ENCODE measurements at places on chromosomes 3 and 15. TPM values are rescaled to one million over a fixed set of nuclear protein-coding genes. Genes with fewer than 3 reads are reported as not detected.

- DNase-seq: no peak
Observed at GRCh38 chr3:144165482-144165881, 193.9 kb downstream of the DIPK2A start.

DNA sequence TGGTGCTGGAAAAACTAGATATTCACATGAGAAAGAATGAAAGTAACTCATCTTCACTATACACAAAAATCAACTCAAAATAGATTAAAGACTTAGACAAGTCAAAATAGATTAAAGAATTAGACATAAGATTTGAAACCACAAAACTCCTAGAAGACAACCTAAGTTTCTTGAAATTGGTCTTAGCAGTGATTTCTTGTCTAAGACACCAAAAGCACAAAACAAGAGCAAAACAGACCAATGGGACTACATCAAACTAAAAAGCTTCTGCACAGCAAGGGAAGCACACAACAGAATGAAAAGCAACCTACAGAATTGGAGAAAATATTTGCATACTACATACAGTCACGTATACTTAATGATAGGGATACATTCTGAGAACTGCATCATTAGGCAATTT is 6.5 kb upstream of the VPS39 start:
- DNase-seq: no peak

DNA sequence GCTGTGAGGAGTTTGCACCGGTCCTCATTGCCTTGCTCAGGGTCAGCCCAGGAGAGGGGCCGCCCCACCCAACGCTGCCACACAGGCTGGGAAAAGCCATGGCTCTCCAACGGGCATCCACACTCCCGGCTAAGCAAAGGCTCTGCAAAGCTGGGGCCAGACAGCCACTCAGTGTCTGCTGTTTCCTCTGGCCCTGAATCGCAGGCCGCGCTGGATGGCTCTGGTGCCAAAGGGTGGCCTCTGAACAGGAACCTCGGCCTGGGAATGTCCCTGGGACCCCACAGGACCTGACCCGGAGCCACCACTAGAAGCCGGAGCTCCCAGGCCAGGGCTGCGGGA is 42.9 kb downstream of the RPN1 start:
- DNase-seq: no peak

GRCh38 chr3:134279466-134279865 is 28.8 kb upstream of the RYK start:
- DNase-seq: no peak

IL17RD gene
- 3.5 TPM for total RNA-seq

SERPINI2 gene
- total RNA-seq: not detected

- DNase-seq: no peak
Observed at GRCh38 chr15:77546870-77547269, 85.8 kb downstream of the LINGO1 start.

UCN2 gene
- not detected for total RNA-seq

DNA sequence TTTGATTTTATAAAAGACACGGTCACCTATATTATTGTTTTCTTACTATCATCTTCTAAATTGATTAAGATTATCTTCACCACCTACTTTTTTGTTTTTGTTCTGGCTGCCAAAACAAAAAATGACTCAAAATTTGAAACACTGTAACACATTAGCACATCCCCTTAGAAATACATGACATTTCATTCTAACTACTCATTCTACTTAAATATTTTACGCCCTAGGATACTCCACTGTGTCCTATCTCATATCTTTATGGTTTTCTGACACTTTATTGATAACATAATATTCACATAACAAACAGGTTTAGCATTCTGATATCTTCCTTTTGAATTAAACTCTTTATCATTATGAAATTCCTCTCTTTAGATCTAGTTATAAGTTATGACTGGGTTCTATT is 656.2 kb downstream of the GBE1 start:
- no peak for DNase-seq

GRCh38 chr15:91022832-91023129 is 387 bp upstream of the VPS33B start:
- DNase-seq: no peak

DNA sequence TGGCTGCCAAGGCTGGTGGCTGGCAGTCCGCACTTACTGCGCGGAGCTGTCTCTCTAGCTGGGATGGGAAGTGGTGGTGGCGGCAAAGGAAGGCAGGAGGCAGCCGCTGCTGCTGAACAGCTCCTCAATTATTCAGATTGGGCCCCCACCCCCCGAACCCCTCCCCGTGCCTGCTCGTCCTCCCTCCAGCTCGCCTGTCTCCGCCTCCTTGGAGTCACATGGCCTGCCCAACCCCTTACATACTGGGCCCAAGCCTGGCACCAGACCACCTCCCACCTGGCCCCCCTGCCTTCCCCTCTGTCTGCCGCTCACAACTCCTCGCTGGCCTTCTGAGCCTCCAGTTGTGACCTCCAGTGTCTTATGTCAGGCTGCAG is at the start of gene SLC7A14:
Gene SLC7A14, minus strand, starts transcription at position 139 of the 374 bp plus-strand sequence. CDS start 59,139 bp downstream, outside the sequence.
- DNase-seq: no peak

DNA sequence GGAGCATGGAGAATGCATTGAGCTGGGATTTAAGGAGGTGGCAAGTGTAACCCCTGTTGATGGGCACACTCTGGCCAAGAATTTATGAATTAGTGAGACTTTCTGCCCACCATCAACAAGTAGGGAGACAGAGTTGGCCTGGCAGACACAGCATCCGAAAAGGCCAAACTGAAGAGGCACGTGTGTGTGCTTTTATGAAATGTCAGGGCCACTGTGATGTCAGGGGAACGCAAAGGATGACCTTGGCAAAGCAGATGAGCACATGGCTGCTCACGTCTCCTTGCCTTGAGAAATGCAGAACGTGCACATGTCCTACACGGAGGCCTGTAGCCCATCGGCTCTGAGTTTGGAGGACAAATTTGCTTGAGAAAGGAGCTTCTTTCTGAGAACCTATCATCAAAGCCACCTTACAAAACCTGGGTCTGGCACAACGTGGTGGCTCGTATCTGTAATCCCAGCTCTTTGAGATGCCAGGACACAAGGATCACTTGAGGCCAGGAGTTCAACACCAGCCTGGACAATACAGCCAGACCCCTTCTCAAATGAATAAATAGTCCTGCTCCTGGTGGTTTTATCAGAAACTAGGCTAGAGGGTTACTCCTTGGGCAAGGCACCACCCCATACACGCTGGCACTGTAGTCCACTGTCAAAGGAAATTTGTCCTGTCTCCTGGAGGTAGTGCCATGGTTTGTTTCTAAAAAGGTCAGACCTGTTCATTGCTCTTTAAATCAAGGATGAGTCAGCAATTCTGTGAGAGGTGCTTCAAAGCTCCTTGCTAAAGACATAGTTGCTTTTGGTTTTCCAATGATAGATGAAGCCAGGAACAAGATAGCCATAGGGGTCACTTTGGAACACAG is 941 bp upstream of the SH3BP5 start:
- no peak for DNase-seq

GRCh38 chr3:51974963-51975851 is at the start of gene ABHD14A:
TSS of gene ABHD14A (plus strand) at chr3:51975064. CDS start at chr3:51975136, 72 bp downstream.
- no peak for DNase-seq

ROPN1 gene
- not detected for total RNA-seq

GRCh38 chr3:143896486-143896885 is 48.2 kb upstream of the SLC9A9 start:
- DNase-seq: no peak

DNA sequence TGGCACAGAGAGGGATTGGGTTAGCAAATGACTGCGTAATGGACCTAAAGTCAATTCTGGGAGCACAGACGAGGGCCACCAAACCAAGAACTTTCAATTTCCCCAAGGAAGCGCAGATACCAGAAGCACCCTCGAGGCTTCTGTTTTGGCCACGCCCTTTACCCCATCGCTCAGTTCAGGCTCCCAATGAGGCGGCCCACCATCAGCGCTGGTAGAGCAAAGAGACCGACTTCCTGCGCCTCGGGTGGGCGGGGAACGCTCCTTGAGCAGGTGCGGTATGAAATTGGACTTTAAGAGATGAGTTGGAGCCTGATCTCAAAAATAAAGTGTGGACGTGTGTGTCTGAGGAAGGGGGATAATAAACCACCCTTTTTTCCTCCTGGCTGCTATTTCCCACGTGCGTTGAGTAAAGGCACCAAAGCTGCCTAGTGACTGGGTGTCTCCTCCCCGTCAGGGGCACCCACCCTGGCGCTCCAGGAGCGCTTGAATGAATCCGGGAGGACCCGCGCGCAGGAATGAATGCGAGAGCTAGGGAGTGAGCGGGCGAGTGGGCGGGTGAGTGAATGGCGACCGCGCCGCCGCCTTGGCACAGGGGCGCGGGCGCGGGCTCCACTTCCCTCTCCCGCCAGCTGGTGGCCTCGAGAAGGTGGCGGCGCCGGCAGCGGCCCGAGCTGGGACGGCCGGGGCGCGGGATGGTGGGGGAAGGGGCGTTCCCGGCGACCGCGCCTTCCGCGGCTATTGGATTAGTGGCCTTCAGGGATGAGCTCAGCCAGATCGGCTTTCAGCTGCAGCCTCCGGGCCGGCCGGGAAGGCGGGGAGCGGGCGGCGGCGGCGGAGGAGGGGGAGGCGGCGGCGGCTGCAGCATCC is at the start of gene SPSB4:
Gene SPSB4, plus strand, starts transcription at position 772 of the 867 bp plus-strand sequence. CDS start 14,758 bp downstream, outside the sequence.
- no peak for DNase-seq

CYP1A2 gene
- total RNA-seq: not detected

GRCh38 chr3:70748593-70748992 is 436.2 kb upstream of the MDFIC2 start:
- no peak for DNase-seq

DNA sequence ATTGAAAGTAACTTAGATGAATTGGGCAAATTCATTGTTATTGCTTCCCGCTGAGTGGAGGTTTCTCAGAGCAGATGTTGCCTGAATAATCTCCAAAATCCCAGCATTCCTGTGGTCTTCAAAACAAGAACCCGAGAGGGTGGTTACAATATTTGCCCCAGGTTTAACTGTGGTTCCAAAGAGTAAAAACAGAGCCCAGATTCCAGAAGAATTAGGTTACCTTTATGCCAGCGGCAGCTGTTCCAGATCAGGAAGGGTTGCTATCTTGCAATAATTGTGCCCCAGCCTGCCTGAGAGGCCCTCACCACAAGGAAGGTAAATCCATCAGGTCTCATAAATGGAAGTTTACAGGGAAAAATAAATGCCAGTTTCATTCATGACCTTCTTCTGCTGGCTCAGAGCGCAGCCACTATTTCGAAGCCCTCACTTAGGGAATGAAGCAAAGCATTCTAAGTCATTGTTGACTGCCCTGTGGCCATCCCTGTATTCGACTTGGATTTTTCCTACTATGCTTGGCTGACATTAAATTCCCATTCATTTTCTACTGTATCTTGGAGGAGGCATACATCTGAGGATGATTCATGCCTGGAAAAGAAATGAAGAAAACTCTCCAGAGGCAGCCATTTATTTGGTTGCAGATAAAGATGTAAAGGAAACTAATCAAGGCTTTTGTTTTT is 54.6 kb downstream of the SSUH2 start:
- DNase-seq: no peak

GOLGA6B gene
- not detected for total RNA-seq

NRG4 gene
- total RNA-seq: not detected

SAMMSON gene
- not detected for total RNA-seq

GRCh38 chr3:117603097-117603496 is 893.5 kb downstream of the TUSC7 start:
- no peak for DNase-seq

CTXND1 gene
- not detected for total RNA-seq

VPS8 gene
- total RNA-seq: 55.0 TPM

DNA sequence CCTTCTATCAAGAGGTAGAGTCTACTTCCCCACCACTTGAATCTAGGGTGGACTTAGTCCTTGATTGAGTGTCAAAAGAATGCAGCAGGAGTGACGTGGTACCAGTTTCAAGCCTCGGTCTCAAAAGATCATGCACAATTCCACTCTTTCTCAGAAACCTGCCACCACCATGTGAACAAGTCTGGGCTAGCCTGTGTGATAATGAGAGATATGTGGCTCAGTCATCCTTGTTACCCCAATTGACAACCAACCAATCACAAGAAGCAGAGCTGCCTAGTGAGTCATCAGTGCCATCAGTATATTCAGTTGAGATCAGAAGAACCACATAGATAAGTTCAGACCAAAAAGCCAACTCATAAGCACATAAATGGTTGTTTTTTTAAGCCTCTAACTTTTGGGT is 374.5 kb downstream of the IL20RB start:
- DNase-seq: no peak

DNA sequence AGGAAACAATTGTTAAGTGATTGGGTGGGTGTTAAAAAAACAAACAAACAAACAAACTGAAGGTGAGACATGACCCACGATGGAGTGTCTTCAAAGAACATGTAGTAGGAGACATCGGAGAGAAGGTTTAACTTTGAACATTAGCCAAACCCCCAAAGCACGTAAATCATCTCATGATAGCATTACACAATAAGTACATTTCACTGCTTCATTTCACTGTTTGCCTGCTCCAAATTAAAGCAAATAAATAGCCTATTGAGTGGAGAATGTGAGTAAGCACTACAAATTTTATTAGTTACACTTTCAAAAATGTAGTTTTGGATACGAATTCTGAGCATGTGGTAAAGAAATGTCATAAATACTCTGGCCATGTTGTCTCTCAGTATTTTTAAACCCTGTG is 287.0 kb downstream of the SI start:
- DNase-seq: no peak

Measured in mesenteric fat pad (tissue), 1 donor.